ENCODE measurements at places on chromosomes 7 and 10.

DNA sequence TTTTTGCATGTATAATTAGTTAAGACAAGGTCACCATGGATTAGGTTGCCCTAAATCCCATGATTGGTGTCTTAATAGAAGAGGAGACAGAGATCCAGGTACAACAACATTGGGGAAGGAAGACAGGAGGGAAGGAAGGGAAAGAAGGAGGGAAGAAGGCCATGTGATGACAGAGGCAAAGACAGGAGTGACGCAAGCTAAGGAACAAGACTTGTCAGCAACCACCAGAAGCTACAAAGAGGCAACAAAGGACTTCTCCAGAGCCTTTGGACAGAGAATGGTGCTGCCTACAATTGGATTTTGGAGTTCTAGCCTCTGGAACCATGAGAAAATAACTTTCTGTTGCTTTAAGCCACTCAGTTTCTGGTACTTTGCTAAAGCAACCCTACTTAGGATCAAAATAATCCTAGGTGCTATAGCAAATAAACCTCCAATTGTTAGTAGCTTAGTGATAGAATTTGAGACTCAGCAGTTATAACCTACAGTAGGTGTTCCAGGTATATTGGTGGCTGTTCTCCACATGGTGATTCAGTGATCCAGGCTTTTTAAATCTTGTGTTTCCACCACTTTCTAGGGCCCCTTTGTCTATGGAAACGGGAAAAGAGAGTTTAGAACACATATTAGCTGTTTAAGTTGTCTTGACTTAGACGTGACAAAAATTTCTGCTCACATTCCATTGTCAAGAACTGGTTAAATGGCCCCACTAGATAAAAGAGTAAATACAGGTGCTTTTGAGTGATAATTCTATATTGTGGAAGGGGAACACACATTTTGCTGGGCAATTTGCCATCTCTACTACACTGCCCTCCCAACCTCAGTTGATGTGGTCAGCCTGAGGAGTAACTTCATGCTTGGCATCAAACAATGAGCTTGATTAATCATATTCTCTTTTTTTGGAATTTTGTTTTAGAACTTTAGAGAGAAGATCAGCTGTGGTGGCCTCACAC, 70.5 kb upstream of the SP4 start:
- DNase-seq: no peak

DNA sequence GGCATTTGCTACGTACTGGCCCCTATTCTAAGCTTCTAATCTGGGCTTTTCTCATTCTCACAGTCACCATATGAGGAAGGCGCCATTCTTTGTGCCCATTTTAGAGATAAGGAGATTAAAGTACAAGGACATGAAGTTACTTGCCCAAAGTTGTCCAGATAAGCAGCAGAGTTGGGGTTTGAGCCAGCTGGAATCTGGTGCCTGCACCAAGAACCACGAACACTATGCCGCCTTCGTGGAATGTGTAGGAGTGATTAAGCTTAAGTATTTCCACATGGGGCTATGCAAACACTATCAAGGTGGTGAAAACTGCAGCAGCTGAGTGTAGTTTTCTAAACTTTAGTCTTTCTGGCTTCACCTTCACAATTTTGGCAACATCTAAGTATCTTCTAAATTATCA, 342.7 kb upstream of the ETV1 start:
- DNase-seq: peak; percentile 6

DNA sequence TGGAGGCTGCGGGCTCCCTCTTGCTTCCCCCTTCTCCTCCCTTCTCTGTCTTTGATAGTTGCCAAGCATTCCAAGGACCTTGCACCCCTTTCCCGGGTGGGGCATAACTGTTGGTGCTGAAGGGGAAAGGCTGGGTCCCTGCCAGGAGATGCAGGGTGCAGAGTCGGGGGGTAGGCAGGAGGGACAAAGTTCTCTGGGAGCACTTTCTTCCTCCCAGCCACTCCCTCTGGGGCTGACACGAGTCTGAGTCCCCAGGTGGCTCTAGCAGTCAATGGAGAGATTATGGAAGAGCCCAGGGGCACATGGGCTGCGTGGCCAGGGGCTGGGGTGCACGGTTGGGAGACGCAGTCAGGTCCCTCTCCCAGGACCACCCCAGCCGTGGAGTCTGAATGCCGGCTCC, 2.1 kb downstream of the CLDN15 start:
- no peak for DNase-seq

- DNase-seq: no peak
Observed at GRCh38 chr10:79179164-79179956, 110.6 kb downstream of the ZMIZ1 start.

DNA sequence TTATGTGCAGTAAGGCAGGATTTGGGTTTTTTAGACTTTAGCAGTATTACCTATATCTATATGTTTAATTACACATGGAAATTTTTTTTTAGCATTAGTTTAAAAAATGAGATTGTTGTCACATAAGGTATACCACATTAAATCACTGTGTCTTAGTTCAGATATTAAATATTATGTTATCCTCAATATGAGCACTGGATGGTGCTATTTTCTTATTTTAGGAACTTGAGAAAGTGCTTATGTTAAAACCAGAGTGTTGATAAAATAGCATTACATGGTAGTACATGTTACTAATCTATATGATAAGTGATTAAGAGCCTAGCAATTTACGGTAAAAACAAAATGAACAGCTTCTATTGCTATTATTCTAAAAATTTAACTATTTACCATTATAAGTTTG, 28.8 kb downstream of the MIOS start:
- DNase-seq: peak; percentile 34

DNA sequence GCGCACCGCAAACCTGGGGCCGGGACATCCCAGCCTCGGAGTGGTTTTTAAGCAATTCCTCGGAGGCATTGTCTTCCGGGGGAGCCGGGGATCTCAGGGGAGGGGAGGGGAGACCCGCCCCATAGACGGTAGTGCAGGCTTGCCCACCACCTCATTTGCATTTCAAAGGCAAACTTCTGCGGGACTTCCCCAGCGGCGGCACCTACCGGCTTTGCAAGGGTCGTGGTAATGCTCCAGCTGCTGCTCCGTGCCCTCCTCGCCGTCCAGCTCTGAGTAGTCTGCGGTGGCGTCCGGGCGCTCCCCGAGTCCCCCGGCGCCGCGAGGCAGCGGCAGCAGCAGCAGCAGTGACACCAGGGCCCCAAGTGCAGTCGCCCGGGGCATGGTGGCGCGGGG, 425 bp downstream of the TLL2 start:
- no peak for DNase-seq

DNA sequence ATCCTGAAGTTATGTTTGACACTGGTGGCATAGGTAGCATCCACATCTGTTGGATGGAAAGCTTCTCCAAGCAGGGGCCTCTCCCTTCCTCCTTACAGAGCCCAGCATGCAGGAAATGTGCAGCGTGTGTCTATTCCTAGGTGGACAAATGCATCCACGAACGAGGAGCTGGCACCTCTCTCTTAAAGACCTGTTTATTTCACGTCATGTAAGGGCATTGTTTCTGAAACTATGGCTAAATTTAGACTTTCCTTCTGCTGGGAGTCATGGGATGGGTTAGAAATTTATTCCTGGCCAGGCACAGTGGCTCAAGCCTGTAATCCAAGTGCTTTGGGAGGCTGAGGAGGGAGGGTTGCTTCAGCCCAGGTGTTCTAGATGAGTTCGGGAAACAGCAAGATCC, 208.4 kb upstream of the SVIL start:
- no peak for DNase-seq

GRCh38 chr7:124369310-124369709, 336.4 kb upstream of the TMEM229A start:
- DNase-seq: no peak

- DNase-seq: no peak
Observed at GRCh38 chr10:44243851-44244510, 140.9 kb downstream of the CXCL12 start.

DNA sequence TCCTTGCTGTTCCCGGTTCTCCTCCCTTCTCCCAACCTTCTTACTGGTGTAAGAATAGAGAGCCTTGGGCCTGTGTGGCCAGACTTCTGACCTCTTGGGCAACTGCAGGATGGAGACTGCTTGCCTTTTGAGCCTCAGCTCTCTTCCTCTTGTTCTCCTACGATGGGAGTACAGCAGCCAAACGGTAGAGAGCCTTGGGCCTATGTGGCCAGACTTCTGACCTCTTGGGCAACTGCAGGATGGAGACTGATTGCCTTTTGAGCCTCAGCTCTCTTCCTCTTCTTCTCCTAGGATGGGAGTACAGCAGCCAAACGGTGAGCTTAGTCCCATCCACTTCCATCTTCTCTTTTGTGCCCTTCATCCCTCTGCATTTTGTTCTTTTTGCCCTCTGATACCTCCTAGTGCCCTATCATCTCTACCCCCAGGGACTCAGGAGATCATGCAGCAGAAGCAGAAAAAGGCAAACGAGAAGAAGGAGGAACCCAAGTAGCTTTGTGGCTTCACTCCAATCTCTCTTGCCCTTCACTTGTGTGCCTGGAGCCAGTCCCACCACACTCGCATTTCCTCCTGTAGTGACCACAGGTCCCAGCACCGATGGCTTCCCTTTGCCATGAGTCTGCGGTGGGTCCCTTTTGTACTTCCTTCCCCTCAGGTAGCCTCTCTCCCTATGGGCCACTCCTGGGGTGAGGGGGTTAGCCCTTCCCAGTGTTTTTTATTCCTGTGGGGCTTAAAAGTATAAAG, 15.3 kb downstream of the SLC25A13 start:
- no peak for DNase-seq

DNA sequence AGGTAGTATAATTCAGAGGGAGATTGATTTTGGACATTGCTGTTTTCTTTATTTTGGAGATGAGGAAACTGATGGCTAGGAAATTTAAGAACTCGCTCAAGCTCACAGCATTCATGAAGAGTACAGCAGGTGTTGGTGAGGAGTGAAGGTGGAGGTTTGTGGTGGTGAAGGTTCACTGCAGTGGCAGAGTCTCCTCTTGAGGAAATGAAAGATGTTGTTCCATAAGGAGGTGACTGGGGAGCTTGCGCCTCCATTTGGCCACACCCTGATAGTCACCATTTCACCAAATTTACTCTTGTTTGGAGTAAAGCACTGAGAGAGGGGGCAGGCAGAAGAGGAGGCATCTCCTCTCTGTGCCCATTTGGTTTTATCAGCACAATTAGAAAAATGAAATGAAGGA, 46.4 kb upstream of the TARP start:
- no peak for DNase-seq

GRCh38 chr10:77109351-77109994, 528.1 kb downstream of the KCNMA1 start:
- no peak for DNase-seq

DNA sequence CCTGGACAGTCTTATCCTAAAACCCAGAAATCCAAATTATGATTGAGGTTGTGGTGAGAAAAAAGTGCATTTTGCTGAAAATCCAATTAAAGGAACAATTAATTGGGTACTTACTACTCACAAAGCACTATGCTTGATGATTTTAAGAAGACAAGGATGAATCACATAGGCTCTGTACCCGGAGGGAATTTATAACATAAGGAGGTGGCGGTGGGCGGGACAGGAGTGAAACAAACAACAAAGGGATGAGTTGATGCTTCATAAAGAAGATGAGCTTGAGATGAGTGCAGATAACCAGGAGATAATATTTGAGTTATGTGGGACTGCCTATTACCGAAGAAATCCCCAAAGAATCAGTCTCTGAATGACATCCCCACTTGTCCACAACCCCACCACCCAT, 171.1 kb upstream of the FZD8 start:
- peak; percentile 51 for DNase-seq

DNA sequence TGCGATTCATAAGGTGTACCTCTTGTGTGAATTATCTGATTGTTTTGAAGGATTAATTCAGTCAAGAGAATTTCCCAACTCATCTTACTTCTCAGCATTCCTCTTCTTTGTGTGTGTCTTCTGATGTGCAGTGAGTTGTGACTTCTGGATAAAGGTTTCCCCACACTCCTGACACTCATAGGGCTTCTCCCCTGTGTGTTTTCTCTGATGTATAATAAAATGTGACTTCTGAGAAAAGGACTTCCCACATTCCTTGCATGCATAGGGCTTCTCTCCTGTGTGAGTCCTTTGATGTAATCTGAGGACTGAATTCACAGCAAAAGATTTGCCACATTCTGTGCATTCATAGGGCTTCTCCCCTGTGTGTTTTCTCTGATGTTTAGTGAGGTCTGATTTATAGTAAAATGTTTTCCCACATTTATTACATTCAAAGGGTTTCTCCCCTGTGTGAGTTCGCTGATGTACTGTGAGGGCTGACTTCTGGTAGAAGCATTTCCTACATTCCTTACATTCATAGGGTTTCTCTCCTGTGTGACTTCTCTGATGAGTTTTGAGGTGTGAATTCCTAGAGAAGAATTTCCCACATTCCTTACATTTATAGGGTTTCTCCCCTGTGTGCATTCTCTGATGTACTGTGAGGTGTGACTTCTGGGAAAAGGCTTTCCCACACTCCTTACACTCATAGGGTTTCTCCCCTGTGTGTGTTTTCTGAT, 24.2 kb downstream of the ZNF25 start:
- no peak for DNase-seq

GRCh38 chr10:56622335-56622973, 261.4 kb upstream of the ZWINT start:
- no peak for DNase-seq

GRCh38 chr10:88138319-88138848, 275.0 kb downstream of the PTEN start:
- DNase-seq: peak; percentile 29

GRCh38 chr7:135981958-135982646, 4.9 kb upstream of the MTPN start:
- DNase-seq: no peak

- DNase-seq: no peak
Observed at GRCh38 chr7:83930262-83930661, 264.3 kb downstream of the SEMA3A start.

GRCh38 chr10:118028619-118029018, 18.1 kb downstream of the RAB11FIP2 start:
- no peak for DNase-seq

GRCh38 chr7:142501434-142501833, 243.6 kb upstream of the PRSS58 start:
- DNase-seq: no peak

GRCh38 chr10:88598055-88598454, 11.5 kb downstream of the LIPJ start:
- no peak for DNase-seq

DNA sequence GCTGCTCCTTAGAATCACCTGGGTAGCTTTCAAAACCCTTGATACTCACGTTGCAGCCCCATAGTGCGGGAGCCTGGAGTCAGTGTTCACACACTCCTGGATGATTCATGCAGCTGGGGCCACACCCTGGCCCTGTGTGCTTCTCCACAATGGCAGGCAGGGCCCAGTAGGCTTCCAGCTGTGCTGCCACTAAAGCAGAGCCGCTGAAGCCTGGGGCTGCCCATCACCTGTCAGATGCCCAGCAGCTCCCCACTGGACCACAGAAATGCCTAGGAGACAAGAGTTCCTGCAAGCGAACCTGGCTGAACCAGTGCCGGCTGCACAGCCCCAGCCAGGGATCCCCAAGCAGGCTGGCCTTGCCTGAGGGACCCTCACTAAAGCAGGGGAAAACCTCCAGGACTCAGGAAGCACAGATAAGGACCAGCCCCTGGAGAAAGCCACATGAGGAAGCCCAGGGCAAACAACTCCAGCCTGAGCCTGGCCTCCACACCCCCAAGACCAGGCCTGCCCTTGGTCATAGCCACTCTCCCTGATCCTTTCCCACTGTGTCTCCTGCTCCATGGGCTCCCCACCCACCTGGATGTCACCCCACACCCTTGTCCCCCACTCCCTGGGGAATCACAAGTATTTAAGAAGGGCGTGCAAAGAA, 111.9 kb downstream of the GRID1 start:
- peak; percentile 54 for DNase-seq

GRCh38 chr10:3426190-3426845, 253.7 kb upstream of the PITRM1 start:
- peak; percentile 71 for DNase-seq

- peak; percentile 25 for DNase-seq
Observed at GRCh38 chr7:37284805-37285231, 163.8 kb downstream of the ELMO1 start.

Measured in epithelial cell of esophagus (primary cell).